Posterior cingulate gyrus (tissue), 11 donors: ENCODE measurements at places on chromosomes 2 and 18.

- no peak for DNase-seq
These were observed 328.3 kb downstream of the LRATD1 start for GRCh38 chr2:14960686-14961324.

DNA sequence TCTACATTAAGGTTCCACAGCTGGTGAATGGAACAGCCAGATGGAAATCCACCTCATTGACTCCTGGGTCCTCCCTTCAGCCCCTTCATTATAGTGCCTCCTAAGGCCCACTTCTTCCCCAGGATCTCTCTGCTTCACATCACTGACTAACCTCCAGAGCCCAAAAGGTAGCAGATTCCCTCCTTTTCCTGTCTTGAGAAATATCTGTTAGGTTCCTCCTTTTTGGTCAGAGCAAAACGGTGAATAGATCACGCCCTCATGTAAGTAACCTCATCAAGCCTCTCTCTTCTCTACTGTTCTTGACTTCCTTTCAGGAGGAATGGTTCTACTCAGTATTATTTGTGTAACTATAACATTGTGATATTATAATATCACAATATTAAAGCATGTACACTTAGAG, 155.0 kb upstream of the SRD5A2 start:
- no peak for DNase-seq

- DNase-seq, result no peak
These were observed 5.6 kb downstream of the DTYMK start for GRCh38 chr2:241680827-241681599.

GRCh38 chr2:98759338-98759737, 28.4 kb upstream of the MGAT4A start:
- DNase-seq, result no peak

DNA sequence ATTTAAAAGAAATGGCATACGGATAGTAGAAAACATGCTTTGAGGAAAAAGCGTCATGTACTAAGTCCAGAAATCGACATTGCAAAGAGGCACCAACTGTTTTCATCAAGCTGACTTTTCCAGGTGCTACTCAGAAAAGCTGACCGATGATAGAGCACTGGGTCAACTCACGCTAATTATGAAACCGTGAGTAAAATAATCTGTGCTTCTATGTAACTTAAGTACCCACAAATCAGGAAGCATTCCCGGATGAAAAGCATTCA, 353 bp upstream of the NUP35 start:
- no peak for DNase-seq

DNA sequence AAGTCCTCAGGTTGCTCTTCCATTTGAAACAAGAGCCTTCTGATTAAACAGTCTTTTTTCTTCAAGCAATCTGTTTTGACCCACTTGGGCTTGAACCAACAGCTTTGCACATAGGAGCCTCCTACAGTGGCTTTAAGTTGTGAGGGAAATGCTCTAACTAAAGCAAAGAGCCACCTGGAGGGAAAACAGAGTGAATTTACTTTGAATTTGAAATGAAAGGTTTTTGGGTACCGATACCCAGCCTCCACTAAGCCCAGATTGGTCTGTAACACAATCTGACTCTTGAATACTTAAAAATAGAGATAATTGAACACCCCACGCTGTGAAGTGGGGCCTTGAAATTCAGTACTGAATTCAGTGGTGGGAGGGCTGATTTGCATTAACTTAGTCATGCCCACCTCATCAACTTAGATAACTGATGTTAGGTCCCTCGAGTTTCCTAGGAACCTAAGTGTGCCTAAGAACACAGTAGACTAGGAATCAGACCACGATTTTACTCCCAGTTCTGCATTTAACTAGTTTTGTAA, 56.3 kb upstream of the ACVR1C start:
- no peak for DNase-seq

DNA sequence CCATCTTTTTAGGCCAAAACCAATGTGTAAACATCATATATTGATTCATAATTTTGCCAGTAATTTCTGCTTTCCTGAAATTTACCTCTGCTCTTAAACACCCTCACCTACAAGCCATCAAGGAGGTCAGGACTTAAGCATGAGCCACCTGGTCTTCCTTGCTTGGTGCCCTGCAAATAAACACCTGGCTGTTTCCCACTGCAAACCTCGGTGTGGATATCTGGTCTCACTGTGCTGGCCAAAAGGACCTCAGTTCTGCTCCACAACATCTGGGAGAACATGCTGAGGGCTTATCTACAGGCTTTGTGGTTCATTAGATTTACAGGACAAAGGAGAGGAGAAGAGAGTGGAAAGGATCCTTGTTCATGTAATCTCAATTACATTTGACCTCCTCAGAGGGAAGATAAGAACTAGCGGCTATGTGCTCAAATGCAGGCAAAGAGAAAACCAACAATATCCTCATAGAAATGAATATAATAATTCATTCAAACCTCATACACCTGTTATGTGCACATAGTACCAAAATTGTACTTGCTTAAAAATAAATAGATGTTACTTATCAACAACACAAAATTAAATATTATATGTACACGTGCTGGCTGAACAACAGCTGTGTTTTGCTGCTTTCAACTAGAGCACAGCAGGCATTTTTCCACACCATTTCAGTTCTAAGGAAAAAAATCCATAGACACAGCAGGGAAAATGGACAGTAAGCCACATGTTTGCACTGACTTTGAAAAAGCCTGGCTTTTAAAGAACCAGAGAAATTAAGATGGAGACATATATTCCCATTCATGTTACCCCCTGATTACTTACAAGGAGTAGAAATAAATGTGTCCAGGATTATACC, 465.1 kb downstream of the LPIN1 start:
- no peak for DNase-seq

DNA sequence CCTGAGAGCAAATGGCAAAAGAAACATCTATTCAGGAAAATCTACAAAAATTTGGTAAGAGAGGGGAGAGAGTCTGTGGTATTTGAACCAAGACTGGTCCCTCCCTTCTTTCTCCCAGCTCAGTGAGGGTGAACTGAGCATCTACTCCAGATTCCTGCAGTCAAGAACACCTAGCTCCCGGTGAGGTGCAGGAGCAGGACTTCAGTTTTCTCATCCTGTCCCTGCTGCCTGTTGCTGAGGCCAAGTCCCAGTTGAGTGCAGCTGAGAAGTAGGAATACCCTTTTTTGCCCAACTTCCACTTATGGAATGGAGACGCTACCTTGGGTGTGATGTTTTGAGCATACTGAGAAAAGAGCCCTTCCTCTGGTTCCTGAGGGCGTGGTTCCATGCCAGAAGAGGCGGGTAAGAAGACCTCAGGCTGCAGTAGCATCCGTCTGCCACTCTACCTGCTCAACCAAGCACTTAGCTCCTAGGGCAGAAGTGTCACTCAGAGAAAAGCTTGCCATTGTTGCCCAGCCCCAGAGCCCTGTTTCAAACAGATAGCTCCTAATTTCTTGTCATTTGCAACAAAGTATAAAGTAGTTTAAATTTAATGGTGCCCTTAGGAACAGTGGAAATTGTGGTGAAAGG, 112.9 kb downstream of the SOS1 start:
- DNase-seq, result no peak

DNA sequence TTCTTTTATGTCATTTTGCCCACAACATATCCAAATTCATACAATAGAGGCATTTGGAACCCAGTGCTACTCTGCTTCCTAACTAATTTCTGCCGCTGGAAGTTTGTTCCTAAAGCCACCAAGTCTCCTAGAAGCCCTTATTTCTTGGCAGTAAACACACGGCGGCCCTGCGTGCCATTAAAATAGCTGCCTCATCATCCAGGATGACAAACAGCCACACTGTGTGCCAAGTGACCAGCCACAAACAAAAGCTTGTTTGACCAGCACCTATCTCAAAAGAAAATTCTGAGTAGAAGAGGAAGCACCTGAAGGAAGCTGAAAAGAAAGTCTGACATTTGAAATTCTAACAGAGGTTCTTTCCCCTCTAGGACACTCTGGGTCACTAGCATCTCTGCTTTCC, 64.2 kb downstream of the BCL11A start:
- DNase-seq, result no peak

- no peak for DNase-seq
These were observed 46.3 kb downstream of the SCN9A start for GRCh38 chr2:166329465-166329864.

DNA sequence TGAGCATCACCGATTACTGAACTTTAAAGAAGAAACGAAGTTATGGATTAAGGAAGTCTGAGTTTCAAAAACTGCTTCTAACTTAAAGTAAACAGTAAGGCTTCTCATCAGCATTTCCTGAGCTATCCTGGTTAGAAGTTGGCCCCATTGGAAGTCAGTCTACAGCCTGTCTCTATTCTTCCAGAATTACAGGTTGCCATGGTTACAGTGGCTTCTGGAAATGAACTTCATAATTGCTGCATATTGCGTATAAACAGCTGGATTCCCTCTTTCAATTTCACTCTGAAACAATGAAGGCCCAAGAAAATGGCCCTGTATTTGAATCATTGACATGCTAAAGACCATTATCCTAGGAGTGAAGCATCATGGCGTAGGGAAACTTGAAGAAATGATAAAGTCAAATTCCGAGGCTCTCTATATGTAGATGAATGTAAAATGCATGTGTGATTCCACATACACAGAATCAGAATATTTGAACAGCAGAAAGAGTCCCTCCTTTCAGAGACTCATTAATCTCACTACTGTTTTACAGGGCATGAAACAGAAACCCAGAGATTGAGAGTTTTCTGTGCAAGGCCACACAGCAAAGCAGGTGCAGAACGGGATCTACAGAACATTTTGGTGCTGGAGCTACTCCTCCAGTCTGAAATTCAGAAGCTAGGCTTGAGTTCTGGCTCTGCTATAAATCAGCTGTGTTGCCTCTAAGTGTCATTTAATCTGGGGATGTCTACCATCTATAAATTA, 856.4 kb upstream of the CELF4 start:
- no peak for DNase-seq

GRCh38 chr2:65350651-65351056, 81.7 kb downstream of the SPRED2 start:
- DNase-seq, result no peak

DNA sequence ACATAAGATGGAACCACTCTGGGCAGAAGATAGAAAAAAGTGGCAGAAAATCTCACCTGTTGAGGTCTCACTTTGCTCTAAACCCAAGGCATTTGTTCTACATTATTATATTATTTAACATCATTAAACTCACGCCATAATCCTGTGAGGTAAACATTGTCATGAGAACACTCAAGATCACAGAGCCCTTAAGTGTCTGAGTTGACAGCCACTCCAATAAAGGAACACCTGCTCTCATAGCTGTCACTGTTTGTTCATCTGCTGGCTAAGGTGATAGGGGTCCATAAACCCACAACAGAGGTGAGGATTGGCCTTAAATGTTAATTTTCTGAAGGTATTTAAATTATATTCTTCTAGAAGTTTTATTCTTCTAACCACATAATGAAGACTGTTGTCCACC, 439.7 kb downstream of the RIT2 start:
- DNase-seq, result no peak

DNA sequence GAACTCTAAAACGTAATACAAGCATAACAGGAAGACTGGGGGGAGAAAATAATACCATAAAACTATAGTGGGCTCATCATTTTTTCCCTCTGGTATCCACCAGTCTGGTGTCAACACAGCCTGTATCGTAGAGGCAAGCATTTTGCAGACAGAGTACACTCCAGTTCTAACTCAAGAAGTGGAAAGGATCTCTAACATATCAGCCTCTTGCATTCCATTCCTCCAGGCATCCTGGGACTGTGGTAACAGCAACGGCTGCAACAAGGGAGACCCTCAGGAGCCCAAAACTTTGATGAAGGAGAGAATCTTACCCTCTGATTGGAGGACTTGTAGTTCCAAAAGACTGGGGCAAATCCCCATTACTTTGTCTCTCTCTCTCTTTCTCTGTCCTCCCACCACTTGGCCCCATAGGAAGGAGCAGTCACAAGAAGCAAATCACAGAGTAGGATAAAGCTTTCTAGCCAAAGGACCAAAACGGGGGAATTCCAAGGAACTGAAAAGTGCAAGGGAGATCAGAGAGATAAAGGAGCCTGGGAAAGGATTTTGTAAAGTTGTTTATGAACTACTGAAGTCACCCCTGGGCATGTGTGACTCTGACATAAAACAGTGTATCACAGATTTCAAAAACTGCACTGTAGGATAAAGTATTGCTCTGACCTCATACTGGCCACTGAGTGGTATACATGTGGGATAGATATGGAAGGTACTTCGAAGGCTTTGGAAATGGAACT, 11.9 kb downstream of the FRZB start:
- no peak for DNase-seq

DNA sequence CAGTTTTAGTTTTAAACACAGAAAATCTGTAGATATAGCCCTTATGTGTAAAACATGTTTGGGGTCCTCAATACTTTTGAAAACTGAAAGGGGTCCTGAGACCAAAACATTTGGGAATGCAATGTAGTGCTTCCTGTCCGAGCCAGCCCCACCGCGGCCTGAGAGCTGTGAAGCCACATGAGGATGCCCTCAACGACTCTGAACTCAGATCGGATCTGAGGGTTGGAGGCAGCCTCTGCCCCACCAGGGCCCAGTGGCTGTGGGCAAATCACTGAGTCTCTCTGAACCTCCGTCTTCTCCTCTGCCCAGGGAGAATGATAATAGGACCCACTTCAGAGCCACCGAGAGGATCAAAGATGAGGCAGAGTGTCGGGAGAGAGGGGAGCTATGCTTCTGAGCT, 33.4 kb upstream of the HPCAL1 start:
- DNase-seq, result no peak

GRCh38 chr2:73842739-73843019, 13.9 kb downstream of the STAMBP start:
- no peak for DNase-seq

GRCh38 chr2:207504513-207505170, 25.1 kb upstream of the CREB1 start:
- no peak for DNase-seq

- no peak for DNase-seq
These were observed 102.5 kb upstream of the LTBP1 start for GRCh38 chr2:32844253-32844652.

- DNase-seq, result no peak
These were observed 126.7 kb upstream of the COPS8 start for GRCh38 chr2:236959036-236959435.

DNA sequence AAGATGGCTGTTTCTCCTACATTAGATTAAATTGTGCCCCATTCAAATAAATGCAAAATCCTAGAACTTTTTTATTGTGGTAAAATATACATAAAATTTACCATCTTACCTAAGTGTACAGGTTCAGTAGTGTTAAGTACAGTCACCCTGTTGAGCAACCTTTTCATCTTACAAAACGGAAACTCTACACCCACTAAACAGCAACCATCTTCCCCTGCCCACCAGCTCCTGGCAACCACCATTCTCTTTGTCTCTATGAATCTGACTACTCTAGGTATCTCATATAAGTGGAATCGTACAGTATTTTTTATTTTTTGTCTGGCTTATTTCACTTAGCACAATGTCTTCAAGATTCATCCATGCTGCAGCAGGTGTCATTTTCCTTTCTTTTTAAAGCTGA, 53.0 kb downstream of the ASXL2 start:
- DNase-seq, result no peak

- no peak for DNase-seq
These were observed 49.8 kb upstream of the NAB1 start for GRCh38 chr2:190599073-190599472.

GRCh38 chr2:182186132-182186735, 200.6 kb downstream of the PPP1R1C start:
- DNase-seq, result no peak
